ENCODE measurements at places on chromosomes 6 and 20. TPM values are rescaled to one million over a fixed set of nuclear protein-coding genes. Genes with fewer than 3 reads are reported as not detected.

NHSL1 gene
- total RNA-seq = 28.9 TPM

SLPI gene
- not detected for total RNA-seq

FLRT3 gene
- total RNA-seq = 4.4 TPM

TINAG gene
- total RNA-seq = not detected

PLG gene
- not detected for total RNA-seq

CAGE1 gene
- 0.14 TPM for total RNA-seq

EIF6 gene
- total RNA-seq = 187 TPM

LHFPL5 gene
- total RNA-seq = not detected

ANGPT4 gene
- total RNA-seq = not detected

CAP2 gene
- total RNA-seq = 35.4 TPM

SLC32A1 gene
- total RNA-seq = not detected

RSPH9 gene
- 0.66 TPM for total RNA-seq

DEFB124 gene
- not detected for total RNA-seq

BMP6 gene
- total RNA-seq = 4.6 TPM

GSTA3 gene
- not detected for total RNA-seq

TRIM31 gene
- total RNA-seq = not detected

CFB gene
- total RNA-seq = 62.8 TPM

SNX9 gene
- total RNA-seq = 61.9 TPM
